AML-193 (cell line): ENCODE measurements at places on chromosomes 7 and 10.

DNA sequence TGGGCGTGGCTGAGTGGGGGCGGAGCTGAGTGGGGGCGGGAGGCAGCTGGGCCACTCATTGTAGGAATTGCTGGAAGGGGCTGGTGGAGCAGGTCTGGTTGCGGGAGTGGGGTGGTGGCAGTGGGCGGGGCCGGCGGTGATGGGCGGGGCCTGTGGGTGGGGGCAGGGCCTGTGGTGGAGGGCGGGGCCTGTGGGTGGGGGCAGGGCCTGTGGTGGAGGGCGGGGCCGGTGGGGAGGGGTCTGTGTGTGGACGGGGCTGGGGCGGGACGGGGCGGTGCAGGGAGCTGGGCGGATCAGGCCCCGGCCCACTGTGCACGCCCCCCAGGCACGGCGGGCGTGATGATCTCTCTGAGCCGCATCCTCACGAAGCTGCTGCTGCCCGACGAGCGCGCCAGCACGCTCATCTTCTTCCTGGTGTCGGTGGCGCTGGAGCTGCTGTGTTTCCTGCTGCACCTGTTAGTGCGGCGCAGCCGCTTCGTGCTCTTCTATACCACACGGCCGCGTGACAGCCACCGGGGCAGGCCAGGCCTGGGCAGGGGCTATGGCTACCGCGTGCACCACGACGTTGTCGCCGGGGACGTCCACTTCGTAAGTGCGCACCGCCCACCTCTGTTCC, 14.0 kb downstream of the SLC29A4 start:
- no peak for DNase-seq

GRCh38 chr10:124318811-124319210, 99.9 kb downstream of the OAT start:
- no peak for DNase-seq

- no peak for DNase-seq
Measured at GRCh38 chr7:3011211-3011852, 32.3 kb downstream of the CARD11 start.

- DNase-seq: no peak
Measured at GRCh38 chr7:6179620-6180343, 92.6 kb downstream of the CYTH3 start.

GRCh38 chr10:112562809-112563663, 116.0 kb downstream of the VTI1A start:
- no peak for DNase-seq

DNA sequence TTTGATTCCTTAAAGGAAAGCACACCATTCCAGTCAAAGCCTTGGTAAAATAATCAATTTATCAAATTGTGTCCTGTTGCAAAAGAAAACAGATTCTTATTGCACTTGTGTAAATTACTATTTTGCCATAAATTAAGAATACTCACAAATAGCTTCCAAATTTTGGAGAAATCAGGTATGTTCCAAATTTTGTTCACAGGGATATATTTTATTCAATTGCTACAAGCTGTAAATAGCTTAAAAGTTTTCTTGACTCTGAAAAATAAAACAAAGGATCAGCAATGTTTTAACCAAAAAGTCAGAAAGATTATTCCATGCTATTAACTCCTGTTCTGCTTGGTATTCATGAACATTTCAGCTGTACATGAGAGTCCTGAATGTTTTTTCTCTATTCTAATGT, 47.4 kb upstream of the CHST3 start:
- no peak for DNase-seq

GRCh38 chr7:26912338-26912737, 47.9 kb upstream of the SKAP2 start:
- DNase-seq: peak; percentile 98

GRCh38 chr7:107392830-107393229, 77.0 kb upstream of the GPR22 start:
- no peak for DNase-seq

- no peak for DNase-seq
Measured at GRCh38 chr10:86681047-86681446, 12.7 kb downstream of the LDB3 start.

DNA sequence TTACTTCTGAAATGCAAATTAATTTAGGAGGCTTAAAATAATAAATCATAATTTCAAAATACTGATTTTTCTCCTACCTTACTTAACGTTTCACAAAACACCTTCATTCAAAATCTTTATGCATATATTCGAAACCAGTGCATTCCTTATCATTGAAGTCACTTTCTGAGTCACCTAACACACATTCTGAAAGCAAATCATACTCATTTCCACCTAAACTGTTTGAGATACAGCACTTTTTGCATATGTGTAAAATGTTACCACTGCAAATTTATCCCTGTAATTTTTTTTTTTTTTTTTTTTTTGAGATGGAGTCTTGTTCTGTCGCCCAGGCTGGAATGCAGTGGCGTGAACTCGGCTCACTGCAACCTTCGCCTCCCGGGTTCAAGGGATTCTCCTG, 15.7 kb downstream of the PPP3CB start:
- no peak for DNase-seq

GRCh38 chr7:67377939-67378862, 381.6 kb downstream of the TYW1 start:
- peak; percentile 33 for DNase-seq

DNA sequence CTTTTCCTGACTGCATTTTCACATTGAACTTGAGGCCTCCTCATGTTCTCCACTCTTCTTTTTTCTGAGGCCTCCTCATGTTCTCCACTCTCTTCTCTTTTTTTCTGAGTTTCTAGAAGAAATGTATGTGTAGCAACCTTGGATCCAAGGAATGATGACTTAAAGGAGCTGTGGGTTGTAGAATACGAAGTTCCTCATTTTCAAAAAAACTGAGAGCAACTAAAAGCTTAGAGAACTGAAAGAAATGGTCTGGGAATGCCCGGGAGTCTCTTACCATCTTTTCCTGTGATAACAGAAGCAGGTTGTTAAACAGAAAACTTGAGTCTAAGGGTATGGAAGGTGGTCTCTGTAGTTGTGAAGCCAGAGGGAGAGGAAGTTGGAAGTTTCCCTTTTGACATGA, 32.8 kb downstream of the MRPS33 start:
- peak; percentile 30 for DNase-seq

- no peak for DNase-seq
Measured at GRCh38 chr7:157900011-157900410, 563.2 kb downstream of the DNAJB6 start.

DNA sequence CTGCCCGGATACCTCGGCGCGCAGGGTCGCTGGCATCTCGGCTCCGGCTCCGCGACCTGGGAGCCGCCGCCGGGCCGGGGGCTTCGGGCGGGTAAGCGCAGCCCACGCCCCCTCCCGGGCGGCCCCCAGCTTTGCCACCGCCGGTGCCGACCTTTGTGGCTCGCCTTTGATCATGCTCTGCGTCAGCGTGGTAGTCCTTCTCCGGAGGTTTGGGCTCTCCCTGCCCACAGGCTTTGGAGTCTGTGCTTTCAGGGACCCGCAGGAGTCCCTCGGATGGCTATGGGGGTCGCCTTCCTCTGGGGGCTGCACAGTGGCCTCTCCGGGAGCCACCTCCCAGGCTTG, 7.3 kb downstream of the ATP6V1F start:
- DNase-seq: no peak

GRCh38 chr10:77416311-77417135, 221.1 kb downstream of the KCNMA1 start:
- no peak for DNase-seq

DNA sequence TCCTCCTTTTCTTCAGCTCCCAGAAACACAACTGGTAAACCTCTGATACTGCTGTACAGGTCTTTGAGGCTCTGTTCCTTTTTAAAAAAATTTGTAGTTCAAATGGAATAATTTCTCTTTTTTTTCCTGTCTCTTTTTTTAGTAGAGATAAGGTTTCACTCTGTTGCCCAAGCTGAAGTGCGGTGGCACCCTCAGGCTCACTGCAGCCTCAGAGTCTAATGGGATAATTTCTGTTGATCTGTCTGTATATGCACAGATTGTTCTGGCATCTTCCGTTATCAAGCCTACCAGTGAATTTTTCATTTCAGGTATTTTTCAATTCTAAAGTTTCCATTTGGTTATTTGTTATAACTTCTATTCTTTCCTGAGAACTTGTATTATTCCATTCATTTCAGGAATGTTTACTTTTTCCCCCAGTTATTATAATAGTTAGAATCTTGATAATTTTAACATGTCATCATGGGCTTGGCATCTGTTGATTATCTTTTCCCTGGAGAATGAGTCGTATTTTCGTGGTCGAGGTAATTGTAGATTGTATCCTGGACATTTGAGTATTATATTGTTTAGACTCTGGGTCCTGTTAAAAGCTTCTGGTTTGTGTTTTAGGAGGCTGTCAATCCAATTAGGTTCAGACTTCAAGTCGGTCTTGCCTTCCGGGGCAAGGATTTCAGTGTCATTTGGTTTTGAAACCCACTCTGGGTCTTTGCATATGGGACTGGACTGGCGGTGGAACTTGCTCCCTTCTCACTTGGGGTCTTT, 24.5 kb downstream of the CRCP start:
- no peak for DNase-seq
